ENCODE measurements at places on chromosomes 6 and 20.

DNA sequence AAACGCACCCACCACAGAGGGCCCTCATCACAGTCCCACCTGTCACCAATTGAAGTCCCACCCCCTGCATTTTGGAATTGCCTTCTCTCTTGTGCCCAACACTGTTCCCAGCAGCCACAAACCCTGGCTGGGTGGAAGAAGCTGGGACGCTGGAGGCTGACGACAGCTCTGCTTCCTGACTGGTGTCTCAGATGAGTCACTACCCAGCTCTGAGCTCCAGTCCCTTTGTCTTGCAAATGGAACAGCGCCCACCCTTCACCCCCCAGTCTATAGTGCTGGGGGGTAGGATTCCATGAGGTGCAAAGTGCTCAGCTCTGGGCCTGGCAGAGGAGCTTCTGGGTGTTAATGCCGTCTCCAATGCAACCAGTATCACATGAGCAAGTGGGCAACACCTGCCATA lies 85.3 kb downstream of the DLGAP4 start:
- DNase-seq = no peak

- no peak for DNase-seq
These were observed 4.6 kb downstream of the RBBP8NL start for GRCh38 chr20:62422636-62423325.

GRCh38 chr6:89385156-89385667 lies 26.9 kb downstream of the RRAGD start:
- no peak for DNase-seq

- DNase-seq = no peak
These were observed 47.6 kb upstream of the MYL9 start for GRCh38 chr20:36493801-36494114.

- no peak for DNase-seq
These were observed 202.2 kb upstream of the PRND start for GRCh38 chr20:4519534-4519933.

GRCh38 chr20:62808211-62808865 lies 3.7 kb downstream of the OGFR start:
- peak; percentile 72 for DNase-seq

DNA sequence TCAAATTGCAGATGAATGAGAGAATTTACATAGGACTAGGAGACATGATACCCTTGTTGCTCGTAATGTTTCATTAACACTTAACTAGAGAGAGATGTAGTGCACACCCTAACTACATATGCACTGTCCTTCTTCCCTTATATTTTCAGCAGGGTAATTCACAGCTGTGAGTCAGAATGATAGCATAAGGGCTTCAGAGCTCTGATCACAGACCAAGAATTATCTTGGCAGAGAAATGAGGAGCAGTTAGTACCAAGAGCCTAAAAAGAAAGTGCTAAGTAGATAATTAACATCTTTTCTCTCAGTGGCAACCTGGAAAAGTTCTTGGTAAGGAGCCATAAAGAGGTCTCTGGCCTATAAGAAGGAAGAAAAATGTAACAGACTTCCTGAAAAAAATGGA lies 35.8 kb downstream of the GRIK2 start:
- DNase-seq = no peak

DNA sequence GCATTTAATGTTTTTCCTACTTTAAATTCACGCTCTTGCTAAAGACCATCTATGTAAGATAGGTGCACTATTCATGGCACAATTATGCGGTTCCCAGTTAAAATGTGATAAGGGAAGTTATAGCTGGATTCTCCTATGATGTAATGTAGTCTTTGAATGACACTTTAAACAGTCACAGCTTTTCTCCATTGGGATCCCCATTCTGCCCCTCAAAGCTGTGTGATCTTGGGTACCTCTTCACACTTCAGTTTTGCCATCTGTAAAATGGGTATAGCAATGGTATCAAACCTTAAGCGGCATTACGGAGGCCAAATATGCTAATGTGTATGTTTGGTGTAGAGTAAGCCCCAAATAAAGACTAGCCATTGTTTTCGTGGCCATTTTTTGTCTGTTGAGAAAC lies 64.7 kb upstream of the ZNF217 start:
- no peak for DNase-seq

GRCh38 chr6:166987930-166988329 lies 11.3 kb upstream of the CEP43 start:
- no peak for DNase-seq

GRCh38 chr6:46331461-46331860 lies 159.8 kb downstream of the RCAN2 start:
- DNase-seq = no peak

DNA sequence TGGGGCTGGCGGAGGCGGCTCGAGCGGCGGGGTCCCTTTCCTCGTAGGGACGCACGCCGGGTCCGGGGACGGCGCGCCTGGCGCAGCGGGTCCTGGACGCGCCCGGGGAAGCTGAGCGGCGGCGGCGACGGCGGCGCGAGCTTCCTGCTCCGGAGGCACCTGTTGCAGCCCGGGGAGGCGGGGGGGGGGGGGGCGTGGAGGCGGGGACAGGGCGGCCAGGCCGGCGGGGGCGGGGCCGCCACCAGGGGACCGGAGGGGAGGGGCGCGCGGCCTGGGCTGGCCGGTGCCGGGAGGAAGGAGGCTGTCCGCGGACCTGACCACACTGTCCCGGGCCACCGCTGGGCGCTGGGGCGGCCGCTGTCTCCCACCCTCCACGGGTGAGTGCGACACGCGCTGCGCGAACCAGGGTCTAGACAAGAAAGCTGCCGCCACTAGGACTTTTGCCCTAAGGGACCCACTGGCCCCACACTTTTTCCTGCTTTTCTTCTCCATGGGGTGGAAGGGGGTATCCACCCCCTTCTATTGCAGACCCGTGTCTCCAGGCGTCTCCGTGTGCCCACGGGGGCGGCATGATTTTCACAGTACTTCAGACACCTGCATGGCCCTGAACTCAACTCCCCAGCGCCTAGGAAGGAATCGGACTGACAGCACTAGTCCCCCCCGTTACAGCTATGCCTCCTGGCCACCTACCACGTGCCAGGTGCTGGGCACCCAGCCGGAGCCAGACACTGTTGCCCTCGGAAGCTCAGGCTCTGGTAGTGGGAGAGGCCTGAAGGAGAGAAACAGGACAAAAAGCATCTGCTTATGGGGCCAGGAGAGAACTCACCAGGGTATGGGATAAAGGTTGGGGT lies at the start of gene NFATC2:
Gene NFATC2 (minus strand): TSS at position 149 of the 851 bp plus-strand sequence. CDS start 220 bp downstream, outside the sequence.
- DNase-seq = peak; percentile 50

DNA sequence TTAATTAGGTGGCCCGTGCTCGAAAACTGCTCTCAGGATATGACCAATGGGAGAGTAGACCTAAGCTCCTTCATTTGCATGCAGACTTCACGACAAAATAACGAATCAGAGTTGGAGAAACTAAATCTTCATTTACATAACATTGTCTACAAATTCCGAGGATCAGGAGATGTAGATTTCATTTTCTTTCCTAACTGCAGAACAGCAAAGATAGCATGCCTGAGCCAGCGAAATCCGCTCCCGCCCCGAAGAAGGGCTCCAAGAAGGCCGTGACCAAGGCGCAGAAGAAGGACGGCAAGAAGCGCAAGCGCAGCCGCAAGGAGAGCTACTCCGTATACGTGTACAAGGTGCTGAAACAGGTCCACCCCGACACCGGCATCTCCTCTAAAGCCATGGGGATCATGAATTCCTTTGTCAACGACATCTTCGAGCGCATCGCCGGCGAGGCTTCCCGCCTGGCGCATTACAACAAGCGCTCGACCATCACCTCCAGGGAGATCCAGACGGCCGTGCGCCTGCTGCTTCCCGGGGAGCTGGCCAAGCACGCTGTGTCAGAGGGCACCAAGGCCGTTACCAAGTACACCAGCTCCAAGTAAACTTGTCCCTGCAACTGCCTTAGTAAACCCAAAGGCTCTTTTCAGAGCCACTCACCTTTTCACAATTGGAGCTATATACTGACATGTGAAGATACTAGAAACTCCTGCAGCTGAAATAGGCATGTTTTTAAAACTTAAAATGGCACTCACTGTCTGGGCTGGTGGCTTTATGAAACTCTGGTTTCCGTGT lies 96.5 kb downstream of the HFE start:
- DNase-seq = peak; percentile 72

All from CD8-positive, alpha-beta memory T cell (primary cell).